CD4-positive, alpha-beta memory T cell (primary cell): ENCODE measurements at places on chromosomes 4 and X.

GRCh38 chrX:108138814-108139702 is 47.5 kb downstream of the ATG4A start:
- H3K4me1 ChIP-seq = no peaks in the 10 kb centered on the region
- no peak for DNase-seq
- H3K36me3 ChIP-seq = peaks cover 7% of the 10 kb centered on the region
- H3K4me3 ChIP-seq = no peak overlapping the region

DNA sequence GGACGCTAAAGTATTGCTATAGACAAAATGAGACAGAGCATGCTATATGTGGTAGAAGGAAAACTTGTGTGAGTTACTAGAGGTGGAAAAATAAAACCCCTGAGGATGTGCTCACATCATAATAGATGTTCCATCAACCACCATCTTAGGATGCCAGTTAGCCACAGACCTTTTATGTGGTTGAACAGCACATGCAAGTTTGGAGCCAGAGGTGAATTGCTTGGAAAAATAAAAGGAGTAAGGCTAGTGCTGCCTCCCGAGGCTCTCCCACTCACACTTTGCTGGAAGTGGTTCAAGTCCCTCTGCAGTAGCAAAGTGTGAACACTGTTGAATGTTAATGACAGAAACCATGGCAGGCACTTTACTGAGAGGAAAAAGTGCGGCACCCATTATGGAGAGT is 39.4 kb upstream of the PPARGC1A start:
- no peak overlapping the region for H3K27ac ChIP-seq
- no peaks in the 10 kb centered on the region for H3K36me3 ChIP-seq
- no peak for DNase-seq
- no peaks in the 10 kb centered on the region for H3K27me3 ChIP-seq
- no peak overlapping the region for H3K4me3 ChIP-seq

DNA sequence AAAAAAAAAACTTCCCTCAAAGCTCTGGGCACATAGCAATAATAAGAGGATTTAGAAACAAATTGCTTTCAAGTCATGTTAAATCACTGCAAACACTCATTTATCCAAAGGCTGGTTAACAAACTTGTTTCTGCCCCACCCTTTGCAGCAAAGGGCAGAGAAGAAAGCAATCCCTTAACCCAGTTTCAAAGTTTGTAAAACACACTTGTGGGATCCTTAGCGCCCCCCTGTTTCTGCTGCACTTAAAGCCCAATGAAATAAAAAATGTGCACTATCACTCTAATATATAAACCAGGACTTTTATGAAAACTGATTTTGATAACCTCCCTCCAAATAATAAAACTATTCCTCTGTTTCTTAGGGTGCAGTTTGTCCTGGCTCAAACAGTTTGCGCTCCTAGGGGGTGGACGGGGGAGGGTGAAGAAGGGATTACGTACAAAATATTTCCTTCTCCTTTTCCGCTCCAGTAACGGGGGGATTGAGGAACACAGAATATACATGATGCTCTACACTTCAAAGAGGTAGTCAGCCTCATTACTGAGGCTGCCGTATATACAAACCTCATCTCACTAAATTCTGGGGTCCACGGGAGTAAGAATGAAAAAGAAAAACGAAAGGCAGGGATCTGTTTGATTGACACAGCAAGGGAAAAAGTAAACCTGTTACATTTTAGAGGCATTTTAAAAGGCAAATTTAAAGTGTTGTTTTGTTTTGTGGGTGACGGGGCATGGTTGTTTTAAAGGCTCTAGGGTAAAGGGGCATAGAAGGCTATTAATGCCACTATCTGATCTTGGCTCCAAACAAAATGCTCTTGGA is 3.1 kb upstream of the PCDH10 start:
- H3K36me3 ChIP-seq = no peaks in the 10 kb centered on the region
- DNase-seq = no peak
- no peak overlapping the region for H3K4me3 ChIP-seq
- H3K27ac ChIP-seq = no peak overlapping the region
- H3K27me3 ChIP-seq = peaks cover 7% of the 10 kb centered on the region

- H3K4me3 ChIP-seq = no peak overlapping the region
- no peak for DNase-seq
- H3K27ac ChIP-seq = no peak overlapping the region
- H3K27me3 ChIP-seq = no peaks in the 10 kb centered on the region
- no peaks in the 10 kb centered on the region for H3K36me3 ChIP-seq
Observed at GRCh38 chr4:10781805-10782204, 97.2 kb upstream of the CLNK start.

DNA sequence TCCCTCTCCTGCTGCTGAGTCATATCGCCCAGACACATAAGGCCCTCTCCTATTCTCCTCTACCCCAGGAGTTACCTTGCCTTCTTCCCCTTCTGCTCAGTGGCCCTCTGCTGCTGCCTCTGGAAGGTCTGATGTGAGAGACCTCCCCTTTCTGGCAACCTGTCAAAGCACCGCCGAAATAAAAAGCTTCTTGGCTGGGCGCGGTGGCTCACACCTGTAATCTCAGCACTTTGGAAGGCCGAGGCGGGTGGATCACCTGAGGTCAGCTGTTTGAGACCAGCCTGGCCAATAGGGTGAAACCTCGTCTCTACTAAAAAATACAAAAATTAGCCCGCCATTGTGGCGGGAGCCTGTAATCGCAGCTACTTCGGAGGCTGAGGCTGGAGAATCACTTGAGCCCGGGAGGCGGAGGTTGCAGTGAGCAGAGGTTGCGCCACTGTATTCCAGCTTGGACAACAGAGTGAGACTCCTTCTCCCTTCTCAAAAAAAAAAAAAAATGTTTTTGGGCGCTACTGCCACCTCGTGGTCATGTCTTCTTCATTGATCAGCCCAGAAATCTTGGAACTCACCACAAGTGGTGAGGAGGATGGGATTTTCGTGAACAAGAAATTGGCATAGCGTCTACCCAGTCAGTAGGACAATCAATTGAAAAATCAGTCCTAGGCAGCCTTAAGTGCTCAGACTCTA is 8.6 kb upstream of the ZXDA start:
- H3K27me3 ChIP-seq = no peaks in the 10 kb centered on the region
- peaks cover 4% of the 10 kb centered on the region for H3K4me1 ChIP-seq
- DNase-seq = peak; percentile 43
- no peaks in the 10 kb centered on the region for H3K36me3 ChIP-seq
- H3K4me3 ChIP-seq = no peak overlapping the region

DNA sequence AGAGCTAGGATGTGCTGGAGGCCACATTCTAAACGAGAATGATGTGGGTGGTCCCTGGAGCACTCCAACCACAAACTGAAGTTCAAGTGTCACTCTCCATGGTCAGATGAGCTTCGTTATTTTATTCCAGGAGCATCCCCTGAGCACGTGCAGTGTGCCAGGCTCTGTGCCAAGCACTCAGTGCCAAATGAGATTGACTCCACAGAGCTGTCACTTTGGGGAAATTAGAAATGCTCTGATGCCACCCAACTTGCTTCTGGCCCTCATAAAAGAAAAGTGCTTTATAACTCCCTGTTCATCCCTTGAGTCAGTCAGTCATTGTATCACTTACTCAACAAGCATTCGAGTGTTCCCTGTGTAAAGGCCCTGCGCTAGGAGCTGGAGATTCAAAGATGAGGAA is 91.2 kb downstream of the RTL5 start:
- no peak overlapping the region for H3K4me3 ChIP-seq
- H3K27ac ChIP-seq = no peak overlapping the region
- no peaks in the 10 kb centered on the region for H3K36me3 ChIP-seq
- H3K4me1 ChIP-seq = peaks cover 31% of the 10 kb centered on the region
- no peaks in the 10 kb centered on the region for H3K27me3 ChIP-seq
- DNase-seq = no peak

GRCh38 chrX:100980608-100981497 is 11.3 kb downstream of the ARL13A start:
- no peak overlapping the region for H3K4me3 ChIP-seq
- H3K36me3 ChIP-seq = no peaks in the 10 kb centered on the region
- no peak for DNase-seq
- no peak overlapping the region for H3K27ac ChIP-seq
- no peaks in the 10 kb centered on the region for H3K4me1 ChIP-seq

- no peaks in the 10 kb centered on the region for H3K36me3 ChIP-seq
- no peak overlapping the region for H3K4me3 ChIP-seq
- H3K4me1 ChIP-seq = no peaks in the 10 kb centered on the region
- H3K27me3 ChIP-seq = peaks cover 11% of the 10 kb centered on the region
Observed at GRCh38 chr4:155667568-155668511, 1.2 kb downstream of the GUCY1A1 start.

DNA sequence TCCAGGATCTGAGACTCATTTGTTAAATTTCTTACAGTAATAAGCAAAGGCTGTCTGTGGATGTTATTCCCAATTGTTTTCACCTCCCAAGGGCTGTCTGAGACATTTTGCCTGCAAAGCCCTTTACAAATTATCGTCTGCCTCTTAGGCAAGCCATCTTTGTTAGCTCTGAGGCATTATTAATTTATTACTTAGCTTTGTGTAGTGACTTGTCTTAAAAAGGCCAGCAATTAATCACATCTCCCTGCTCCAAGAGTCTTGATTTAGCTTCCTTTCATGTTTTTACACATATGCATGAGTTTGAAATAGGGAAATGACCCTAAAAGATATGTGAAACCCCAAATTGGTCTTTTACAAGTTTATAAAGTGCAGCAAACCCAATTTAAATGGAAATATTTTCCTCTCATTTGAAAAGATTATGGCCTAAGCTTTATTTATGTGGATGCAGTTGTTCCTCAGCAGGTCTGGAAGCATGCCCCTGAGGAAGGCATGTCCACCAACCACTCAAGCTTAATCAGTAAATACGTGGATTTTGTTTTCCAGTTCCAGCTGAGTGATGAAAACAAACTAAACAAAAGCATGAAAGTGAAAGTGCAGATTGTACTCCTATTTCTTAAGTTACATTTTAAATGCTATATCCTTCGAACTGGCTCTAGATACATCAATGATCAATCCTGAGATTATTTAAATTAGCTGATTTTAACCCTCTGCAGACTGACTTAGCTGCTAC is 173.6 kb upstream of the LNX1 start:
- H3K27ac ChIP-seq = no peak overlapping the region
- H3K27me3 ChIP-seq = no peaks in the 10 kb centered on the region
- no peaks in the 10 kb centered on the region for H3K36me3 ChIP-seq

GRCh38 chrX:97860226-97860625 is 976.5 kb downstream of the RPA4 start:
- DNase-seq = no peak
- no peaks in the 10 kb centered on the region for H3K36me3 ChIP-seq
- no peaks in the 10 kb centered on the region for H3K27me3 ChIP-seq
- H3K27ac ChIP-seq = no peak overlapping the region

DNA sequence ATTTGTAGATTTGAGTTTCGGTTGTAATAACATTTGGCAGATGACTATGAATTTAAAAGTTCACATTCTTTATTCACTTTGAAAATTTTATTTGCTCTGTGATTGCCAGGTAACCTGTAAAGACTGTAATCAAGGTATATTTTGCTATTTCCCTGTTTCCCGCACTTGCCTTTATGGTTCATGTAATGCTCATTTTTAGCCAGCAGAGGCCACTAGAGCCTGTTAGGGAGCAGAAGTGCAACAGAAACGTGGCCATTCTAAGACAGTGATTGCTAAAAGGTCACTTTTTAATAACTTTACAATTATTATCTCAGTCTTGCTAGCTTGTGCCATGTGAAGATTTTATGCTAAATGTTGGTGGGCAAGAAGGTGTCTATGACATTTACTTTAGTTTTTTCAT is 12.4 kb downstream of the YIPF6 start:
- H3K27me3 ChIP-seq = no peaks in the 10 kb centered on the region
- peak; percentile 43 for DNase-seq
- peaks cover 8% of the 10 kb centered on the region for H3K36me3 ChIP-seq
- H3K27ac ChIP-seq = no peak overlapping the region
- no peak overlapping the region for H3K4me3 ChIP-seq

- H3K27ac ChIP-seq = peak overlapping the region; percentile 9
- peaks cover 44% of the 10 kb centered on the region for H3K4me1 ChIP-seq
- H3K27me3 ChIP-seq = no peaks in the 10 kb centered on the region
- H3K4me3 ChIP-seq = no peak overlapping the region
- no peaks in the 10 kb centered on the region for H3K36me3 ChIP-seq
- no peak for DNase-seq
Observed at GRCh38 chrX:135536877-135537276, 16.4 kb downstream of the INTS6L start.

GRCh38 chr4:71683309-71683708 is 100.6 kb downstream of the GC start:
- no peak overlapping the region for H3K4me3 ChIP-seq
- H3K36me3 ChIP-seq = no peaks in the 10 kb centered on the region
- no peak for DNase-seq
- H3K27me3 ChIP-seq = no peaks in the 10 kb centered on the region
- no peaks in the 10 kb centered on the region for H3K4me1 ChIP-seq

GRCh38 chr4:17515445-17516407 is 761 bp downstream of the CLRN2 start:
- H3K4me3 ChIP-seq = no peak overlapping the region
- no peaks in the 10 kb centered on the region for H3K27me3 ChIP-seq
- no peaks in the 10 kb centered on the region for H3K36me3 ChIP-seq
- peaks cover 16% of the 10 kb centered on the region for H3K4me1 ChIP-seq

GRCh38 chr4:105057370-105058105 is 89.1 kb upstream of the TET2 start:
- no peak overlapping the region for H3K4me3 ChIP-seq
- no peaks in the 10 kb centered on the region for H3K27me3 ChIP-seq
- no peak overlapping the region for H3K27ac ChIP-seq
- peaks cover 18% of the 10 kb centered on the region for H3K4me1 ChIP-seq
- no peaks in the 10 kb centered on the region for H3K36me3 ChIP-seq

DNA sequence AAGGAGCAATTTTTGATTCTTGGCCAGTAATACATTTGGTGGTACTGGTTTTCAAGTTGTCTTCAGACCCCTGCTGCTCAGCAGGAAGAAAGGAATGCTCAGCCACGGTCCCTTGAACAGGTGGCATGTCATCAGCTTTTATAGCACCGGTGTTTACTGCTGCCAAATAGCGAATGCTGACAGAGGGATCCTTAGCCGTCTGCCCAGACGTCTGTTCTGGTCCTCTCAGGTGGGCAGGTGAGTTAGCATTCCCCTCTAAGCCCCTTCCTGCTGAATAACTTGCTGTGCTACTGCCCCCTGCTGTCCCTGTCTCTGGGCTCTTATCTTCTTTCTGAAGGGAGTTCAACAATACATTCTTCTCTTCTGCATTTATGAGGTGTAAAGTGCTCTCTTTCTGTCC is 28.4 kb downstream of the BOD1L1 start:
- H3K27me3 ChIP-seq = no peaks in the 10 kb centered on the region
- H3K36me3 ChIP-seq = peaks cover 61% of the 10 kb centered on the region
- no peak overlapping the region for H3K4me3 ChIP-seq

DNA sequence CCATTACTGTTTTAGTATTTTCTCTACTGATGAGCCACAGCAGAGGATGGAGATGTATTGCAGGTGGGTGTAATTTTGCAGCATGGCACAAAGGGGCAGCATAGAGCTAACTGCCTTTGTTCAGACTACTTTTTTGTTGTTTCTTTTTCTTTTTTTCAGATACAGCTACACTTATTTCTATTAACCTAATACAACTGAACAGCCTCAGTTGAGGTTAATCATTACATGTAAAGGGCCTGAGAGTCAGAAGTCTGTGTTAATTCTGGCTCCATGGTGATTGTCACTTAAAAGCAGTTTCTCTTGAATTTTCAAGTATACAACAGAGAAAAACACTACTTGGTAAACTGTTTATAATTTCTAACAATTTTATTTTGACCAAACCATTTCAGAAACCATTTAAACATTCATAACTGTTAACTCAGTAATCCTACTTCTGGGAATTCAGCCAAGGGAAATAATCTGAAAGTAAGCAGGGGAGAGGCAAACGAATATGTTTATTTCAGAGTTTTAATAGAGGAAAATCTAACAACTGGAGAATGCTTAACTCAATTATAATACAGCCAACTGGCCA is 13.9 kb upstream of the PPEF2 start:
- H3K4me1 ChIP-seq = no peaks in the 10 kb centered on the region
- no peak overlapping the region for H3K4me3 ChIP-seq
- no peak for DNase-seq
- no peak overlapping the region for H3K27ac ChIP-seq
- H3K27me3 ChIP-seq = no peaks in the 10 kb centered on the region
